Chondrocyte (in vitro differentiated cells): ENCODE measurements at places on chromosomes 2 and 18. TPM values are rescaled to one million over a fixed set of nuclear protein-coding genes. Genes with fewer than 3 reads are reported as not detected.

DNA sequence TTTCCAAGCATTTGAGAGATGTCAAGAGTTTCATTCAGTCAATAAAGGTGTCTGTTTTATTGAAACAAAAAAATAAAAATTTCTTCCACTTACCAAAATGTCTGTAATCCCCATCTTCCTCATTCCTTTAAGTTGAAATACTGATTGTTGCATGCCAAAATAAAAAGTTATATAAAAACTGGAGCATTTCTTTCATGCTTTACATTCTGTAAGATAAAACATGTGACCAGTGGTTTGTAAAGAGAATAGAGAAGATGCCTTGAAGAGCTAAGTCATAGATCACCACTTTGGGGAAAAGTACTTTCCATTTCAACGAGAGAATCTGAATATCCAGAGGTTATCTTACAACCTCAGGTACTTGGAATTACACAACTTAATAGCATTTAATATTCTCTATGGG, 35.9 kb upstream of the MYO1B start:
- H3K4me1 ChIP-seq = peaks cover 17% of the 10 kb centered on the region
- DNase-seq = no peak
- H3K36me3 ChIP-seq = peaks cover 12% of the 10 kb centered on the region

GRCh38 chr18:27772081-27772480, 404.8 kb downstream of the CDH2 start:
- H3K27ac ChIP-seq = no peak overlapping the region
- H3K4me3 ChIP-seq = no peak overlapping the region
- H3K27me3 ChIP-seq = no peaks in the 10 kb centered on the region

The FLACC1 gene
- 1.4 to 2.1 TPM (median 1.5 TPM) in 3 replicates for total RNA-seq

The FNDC4 gene
- total RNA-seq = 8.6 to 17.7 TPM (median 17.4 TPM) in 3 replicates

The NYAP2 gene
- total RNA-seq = 0.05 TPM in 1 of 3 replicates, not detected in the others

- no peak for DNase-seq
- H3K27me3 ChIP-seq = no peaks in the 10 kb centered on the region
- no peak overlapping the region for H3K4me3 ChIP-seq
- H3K27ac ChIP-seq = peak overlapping the region; percentile 29
- peaks cover 19% of the 10 kb centered on the region for H3K4me1 ChIP-seq
Measured at GRCh38 chr2:237998530-237998929, 31.7 kb downstream of the UBE2F start.

DNA sequence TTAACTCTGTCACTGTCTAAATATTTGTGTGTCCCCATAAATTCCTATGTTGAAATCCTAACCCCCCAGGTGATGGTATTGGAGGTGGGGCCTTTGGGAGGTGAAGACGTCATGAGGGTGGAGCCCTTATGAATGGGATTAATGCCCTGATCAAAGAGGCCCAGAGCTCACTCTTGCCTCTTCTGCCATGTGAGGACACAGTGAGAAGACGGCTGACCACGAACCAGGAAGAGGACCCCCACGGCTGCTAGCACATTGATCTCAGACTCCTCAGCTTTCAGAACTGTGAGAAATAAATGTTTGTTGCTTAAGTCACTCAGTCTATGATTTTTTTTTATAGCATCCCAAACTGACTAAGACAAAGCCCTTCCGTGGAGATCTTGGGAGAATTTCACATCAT, 71.2 kb downstream of the BCL2L11 start:
- H3K36me3 ChIP-seq = no peaks in the 10 kb centered on the region
- DNase-seq = no peak
- no peak overlapping the region for H3K27ac ChIP-seq

DNA sequence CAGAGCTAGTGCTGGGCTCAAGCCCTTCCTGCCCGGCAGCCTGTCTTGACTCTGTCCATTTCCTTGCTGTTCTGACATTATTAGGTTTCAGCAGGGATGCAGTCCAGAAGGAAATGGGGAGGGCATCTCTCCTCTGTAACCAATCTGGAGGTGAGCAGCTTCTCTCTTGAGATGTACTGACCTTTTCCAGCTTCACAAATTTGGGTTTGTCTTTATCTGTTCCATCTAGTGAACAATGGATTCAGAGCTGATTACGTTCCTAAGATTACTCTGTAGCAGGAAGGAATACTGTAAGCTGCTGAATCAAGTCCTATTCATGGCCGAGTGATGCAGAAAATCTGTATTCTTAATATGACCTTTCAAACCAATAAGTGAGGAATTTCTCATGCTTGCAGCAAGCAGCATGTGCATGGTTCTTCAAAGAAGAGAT, 11.0 kb downstream of the PLA2R1 start:
- peaks cover 41% of the 10 kb centered on the region for H3K4me1 ChIP-seq
- H3K36me3 ChIP-seq = peaks cover under 1% of the 10 kb centered on the region
- H3K27ac ChIP-seq = peak overlapping the region; percentile 32

The IL36G gene
- total RNA-seq = not detected in 3 replicates

- no peaks in the 10 kb centered on the region for H3K36me3 ChIP-seq
- H3K4me1 ChIP-seq = peaks cover 73% of the 10 kb centered on the region
- no peak overlapping the region for H3K4me3 ChIP-seq
- no peaks in the 10 kb centered on the region for H3K27me3 ChIP-seq
- peak overlapping the region; percentile 92 for H3K27ac ChIP-seq
- no peak for DNase-seq
Measured at GRCh38 chr2:43082111-43082894, 144.1 kb downstream of the ZFP36L2 start.

GRCh38 chr2:70070542-70071268, 16.6 kb upstream of the PCBP1 start:
- H3K4me1 ChIP-seq = peaks cover 20% of the 10 kb centered on the region
- no peak for DNase-seq
- H3K27me3 ChIP-seq = no peaks in the 10 kb centered on the region
- no peak overlapping the region for H3K4me3 ChIP-seq

The ALPG gene
- not detected in 3 replicates for total RNA-seq
